ENCODE measurements at places on chromosomes 1 and 21. TPM values are rescaled to one million over a fixed set of nuclear protein-coding genes. Genes with fewer than 3 reads are reported as not detected.

DNA sequence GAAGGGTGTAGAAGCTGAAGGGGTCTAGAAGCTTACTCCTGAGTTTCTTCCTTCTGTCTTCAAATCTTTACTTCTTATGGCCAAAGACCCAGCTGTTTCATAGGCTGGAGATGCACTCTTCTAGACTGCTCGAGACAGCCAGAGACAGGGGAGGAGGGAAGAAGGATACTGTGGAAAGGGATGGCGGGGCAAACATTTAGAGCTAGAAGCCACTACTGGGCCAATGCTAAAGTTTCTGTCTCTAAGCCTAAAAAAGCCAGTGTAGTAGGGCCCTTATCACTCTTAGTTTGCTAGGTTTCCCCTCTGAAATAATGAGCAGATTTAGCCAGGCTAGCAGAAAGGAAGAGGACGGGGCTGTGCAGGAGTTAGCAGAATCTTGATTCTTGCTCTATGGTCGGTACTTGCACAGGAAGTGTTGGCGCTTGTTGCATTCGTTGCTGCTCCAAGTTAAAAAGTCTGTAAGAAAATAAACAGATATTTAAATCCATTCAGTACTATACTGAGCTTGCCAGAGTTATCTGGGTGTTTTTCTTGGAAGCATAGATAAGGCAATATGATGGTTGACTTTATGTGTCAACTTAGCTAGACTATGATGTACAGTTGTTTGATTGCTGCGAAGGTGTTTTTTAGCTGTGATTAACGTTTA is 16.9 kb downstream of the REG4 start:
- peaks cover 44% of the 10 kb centered on the region for H3K4me1 ChIP-seq
- no peaks in the 10 kb centered on the region for H3K36me3 ChIP-seq
- H3K27ac ChIP-seq, result peak overlapping the region; percentile 10
- H3K27me3 ChIP-seq, result no peaks in the 10 kb centered on the region
- no peak for DNase-seq

DNA sequence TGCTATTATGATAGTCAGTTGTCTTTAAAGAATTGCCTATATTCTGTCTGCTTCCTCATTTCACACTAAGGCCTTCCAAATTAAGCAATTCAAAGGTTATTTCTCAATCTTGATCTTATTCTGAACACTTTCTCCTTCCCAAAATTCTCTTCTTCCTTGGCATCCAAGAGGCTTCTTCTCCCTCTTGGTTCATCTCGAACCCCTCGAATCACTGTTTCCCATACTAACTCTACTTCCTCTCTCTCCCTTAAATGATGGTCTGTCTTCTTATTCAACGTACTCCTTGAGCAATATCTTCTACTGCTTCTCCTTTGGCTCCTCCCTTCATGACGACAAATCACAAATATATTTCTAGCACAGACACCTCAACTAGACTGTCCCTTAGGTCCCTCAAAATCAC is 4.5 kb downstream of the COPA start:
- no peak overlapping the region for H3K27ac ChIP-seq
- peaks cover 27% of the 10 kb centered on the region for H3K36me3 ChIP-seq
- peaks cover 21% of the 10 kb centered on the region for H3K4me1 ChIP-seq
- no peaks in the 10 kb centered on the region for H3K27me3 ChIP-seq
- H3K4me3 ChIP-seq, result no peak overlapping the region

IARS2 gene
- total RNA-seq, result 60.4 TPM

GRCh38 chr1:87989346-87989745 is 660.7 kb downstream of the LMO4 start:
- H3K27me3 ChIP-seq, result peaks cover 53% of the 10 kb centered on the region
- no peak overlapping the region for H3K27ac ChIP-seq
- H3K4me3 ChIP-seq, result no peak overlapping the region
- peaks cover 3% of the 10 kb centered on the region for H3K4me1 ChIP-seq

DNA sequence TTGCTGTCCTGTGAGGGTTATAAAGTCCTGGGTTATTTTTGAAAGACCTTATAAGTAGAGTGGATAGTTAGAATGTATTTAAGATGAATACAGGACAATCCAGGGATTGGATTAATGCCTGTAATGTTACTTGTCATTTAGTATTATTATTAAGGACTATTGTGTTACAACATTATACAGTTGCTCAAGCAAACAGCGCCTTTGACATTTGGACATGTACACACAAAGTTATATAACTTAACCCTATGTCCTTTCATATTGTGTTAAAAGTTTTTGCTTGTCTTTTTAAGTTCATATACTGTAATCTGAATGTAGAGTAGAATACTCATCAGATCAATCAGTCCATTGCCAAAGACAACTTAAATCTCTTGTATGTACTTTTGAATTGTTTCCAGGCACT is 2.0 kb downstream of the PRKAA2 start:
- H3K27ac ChIP-seq, result no peak overlapping the region
- peaks cover 21% of the 10 kb centered on the region for H3K27me3 ChIP-seq
- no peak for DNase-seq
- H3K4me3 ChIP-seq, result no peak overlapping the region

DNA sequence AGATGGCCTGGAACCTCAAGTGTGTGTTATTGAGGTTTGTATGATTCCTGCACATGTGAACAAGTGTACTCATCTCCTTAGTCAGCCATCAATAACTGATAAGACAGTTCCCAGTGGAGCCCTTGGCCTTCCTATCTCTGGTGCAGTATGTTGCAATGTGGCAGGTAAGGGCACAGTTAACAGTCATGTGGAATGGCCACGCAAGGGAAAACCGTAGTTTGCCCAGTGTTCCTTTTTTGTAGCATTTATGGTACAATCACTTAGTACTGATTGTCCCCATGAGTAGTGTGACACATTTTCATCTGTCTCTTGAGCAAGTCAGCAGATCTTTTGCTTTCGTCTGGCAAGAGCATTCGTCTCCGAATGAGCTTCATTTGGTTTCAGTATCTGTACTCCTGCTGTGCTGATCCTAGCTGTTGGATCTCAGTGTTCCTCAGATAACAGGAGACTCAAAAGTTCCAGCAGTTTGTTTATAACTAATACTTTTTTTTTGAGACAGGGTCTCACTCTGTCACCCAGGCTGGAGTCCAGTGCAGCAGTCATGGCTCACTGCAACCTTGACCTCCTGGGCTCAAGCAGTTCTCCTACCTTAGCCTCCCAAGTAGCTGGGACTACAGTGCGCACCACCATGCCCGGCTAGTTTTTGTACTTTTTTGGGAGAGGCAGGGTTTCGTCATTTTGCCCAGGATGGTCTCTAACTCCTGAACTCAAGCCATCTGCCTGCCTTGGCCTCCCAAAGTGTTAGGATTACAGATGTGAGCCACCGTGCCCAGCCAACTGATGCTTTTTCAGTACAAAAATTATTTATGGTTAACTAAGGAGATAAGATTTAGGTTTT is 8.2 kb downstream of the CTPS1 start:
- DNase-seq, result no peak
- H3K27ac ChIP-seq, result no peak overlapping the region
- H3K27me3 ChIP-seq, result no peaks in the 10 kb centered on the region
- H3K4me1 ChIP-seq, result peaks cover 17% of the 10 kb centered on the region
- H3K4me3 ChIP-seq, result no peak overlapping the region
- peaks cover 59% of the 10 kb centered on the region for H3K36me3 ChIP-seq

- peaks cover 16% of the 10 kb centered on the region for H3K4me1 ChIP-seq
- peak overlapping the region; percentile 74 for H3K27ac ChIP-seq
- H3K27me3 ChIP-seq, result peaks cover 4% of the 10 kb centered on the region
- H3K36me3 ChIP-seq, result no peaks in the 10 kb centered on the region
These were observed 524 bp upstream of the TMCO4 start for GRCh38 chr1:19800076-19800804.

- H3K4me1 ChIP-seq, result peaks cover 4% of the 10 kb centered on the region
- H3K27me3 ChIP-seq, result no peaks in the 10 kb centered on the region
- no peak for DNase-seq
- no peak overlapping the region for H3K27ac ChIP-seq
These were observed 19.8 kb upstream of the VCAM1 start for GRCh38 chr1:100699744-100700143.

FLG2 gene
- total RNA-seq, result not detected

All from mesothelial cell of epicardium (in vitro differentiated cells).